ENCODE measurements at places on chromosomes 1 and 21.
A peak's percentile ranks its signal among the peaks of the same experiment; 100 is the strongest.

- no peak for DNase-seq
Measured at GRCh38 chr1:81731989-81732388, 68.7 kb upstream of the ADGRL2 start.

GRCh38 chr1:47593013-47593568 is 155.2 kb downstream of the FOXD2 start:
- no peak for DNase-seq

- DNase-seq: no peak
Measured at GRCh38 chr1:151942882-151943281, 33.6 kb upstream of the THEM4 start.

DNA sequence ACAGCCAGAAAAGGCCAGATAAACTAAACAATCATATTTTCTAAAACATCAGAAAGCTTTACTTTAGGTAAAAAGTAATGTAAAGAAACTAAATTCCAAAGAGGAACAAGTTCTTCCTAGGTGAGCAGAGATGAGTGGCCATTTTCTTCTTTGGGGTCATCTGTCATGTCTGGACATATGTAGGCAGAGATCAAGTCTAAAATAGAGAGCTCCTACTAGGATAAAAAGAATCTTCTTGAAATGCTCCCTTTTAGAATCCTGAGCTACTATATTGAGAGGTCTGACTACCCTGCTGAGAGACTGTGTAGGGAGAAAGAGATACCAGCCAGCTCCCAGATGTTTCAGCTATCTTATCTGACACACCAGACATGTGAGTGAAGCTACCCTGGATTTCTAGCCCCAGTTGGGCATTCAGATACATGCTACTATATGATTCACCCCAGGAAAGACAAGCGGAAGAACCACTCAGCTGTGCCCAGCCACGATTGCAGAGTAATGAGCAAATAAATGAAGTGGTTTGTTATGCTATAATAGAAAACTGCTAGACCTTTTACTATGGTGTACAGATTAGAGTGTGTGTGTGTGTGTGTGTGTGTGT is 80.1 kb downstream of the TTLL7 start:
- DNase-seq: no peak

DNA sequence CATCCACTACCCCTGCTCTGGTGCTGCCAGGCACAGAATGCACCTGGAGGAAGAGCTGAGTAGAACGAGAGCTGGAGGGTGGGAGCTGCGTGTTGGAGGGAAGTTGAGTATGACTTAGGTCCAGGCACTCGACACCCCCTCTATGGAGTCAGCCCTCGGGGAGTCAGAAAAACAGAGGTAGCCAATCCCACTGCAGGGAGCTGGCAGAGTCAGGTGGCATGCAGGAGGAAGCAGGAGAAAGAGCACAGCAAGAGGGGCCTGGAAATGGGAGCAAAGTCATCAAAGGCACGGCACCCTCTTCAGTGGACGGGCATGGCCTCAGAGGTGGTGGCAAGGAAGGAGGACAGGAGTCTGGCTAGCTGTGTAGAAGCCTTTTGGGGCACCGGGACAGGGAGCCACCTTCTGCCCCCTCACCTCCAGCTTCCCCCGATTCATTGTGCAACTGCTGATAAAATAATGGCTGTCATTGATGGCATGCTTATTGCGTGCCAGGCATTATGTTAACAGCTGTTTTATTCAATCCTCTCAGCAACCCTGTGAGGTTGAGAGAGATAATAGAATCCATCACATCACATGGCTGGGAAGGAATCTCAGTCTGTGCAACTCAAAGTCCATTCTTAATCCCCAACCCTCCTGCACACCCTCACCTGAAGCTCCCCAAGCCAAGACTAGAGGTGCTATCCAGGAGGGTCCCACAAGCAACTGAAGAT is 42.0 kb downstream of the C1orf198 start:
- DNase-seq: no peak

DNA sequence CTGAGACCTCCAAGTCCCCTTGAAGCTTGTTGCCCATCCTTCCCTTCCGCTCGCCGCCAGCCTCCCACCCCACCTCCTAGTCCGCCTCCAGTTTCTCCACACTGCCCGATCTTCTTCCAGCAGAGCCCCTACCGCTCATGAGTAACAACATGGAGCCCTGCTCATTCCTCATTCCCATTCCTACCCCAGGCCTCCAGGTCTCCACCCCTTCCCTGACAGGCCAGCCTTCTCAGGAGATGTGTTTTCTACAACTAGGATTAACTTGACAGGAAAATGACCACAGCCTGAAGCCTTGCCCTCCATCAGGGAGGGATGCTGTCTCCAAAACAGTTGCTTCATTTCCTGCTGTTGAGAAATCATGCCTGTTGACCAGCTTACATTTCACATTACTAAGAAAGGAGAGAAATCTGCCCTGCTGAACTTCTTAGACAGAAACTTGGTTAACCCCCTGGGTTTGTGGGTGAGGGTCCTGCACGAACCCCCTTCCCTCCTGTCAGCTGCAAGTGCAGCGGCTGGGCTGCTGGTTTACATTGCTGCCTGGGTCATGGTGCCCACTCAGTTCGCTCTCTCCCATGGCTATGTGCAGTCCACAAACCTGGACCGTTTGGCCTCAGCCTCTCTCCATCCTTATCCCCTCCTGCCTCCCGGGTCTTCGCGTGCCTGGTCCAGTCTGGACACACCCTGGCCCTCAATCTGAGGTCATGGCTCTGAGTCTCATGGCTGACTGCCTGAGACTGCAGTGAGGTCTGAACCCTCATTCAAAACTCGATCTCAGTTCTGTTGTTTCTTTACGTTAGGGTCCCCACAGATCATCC is 16.1 kb upstream of the CHI3L1 start:
- DNase-seq: no peak

GRCh38 chr1:21663951-21664805 is 5.0 kb downstream of the RAP1GAP start:
- DNase-seq: peak; percentile 28

- DNase-seq: no peak
Measured at GRCh38 chr1:181133969-181134418, 45.5 kb downstream of the IER5 start.

- no peak for DNase-seq
Measured at GRCh38 chr1:223695941-223696340, 16.4 kb upstream of the CAPN2 start.

DNA sequence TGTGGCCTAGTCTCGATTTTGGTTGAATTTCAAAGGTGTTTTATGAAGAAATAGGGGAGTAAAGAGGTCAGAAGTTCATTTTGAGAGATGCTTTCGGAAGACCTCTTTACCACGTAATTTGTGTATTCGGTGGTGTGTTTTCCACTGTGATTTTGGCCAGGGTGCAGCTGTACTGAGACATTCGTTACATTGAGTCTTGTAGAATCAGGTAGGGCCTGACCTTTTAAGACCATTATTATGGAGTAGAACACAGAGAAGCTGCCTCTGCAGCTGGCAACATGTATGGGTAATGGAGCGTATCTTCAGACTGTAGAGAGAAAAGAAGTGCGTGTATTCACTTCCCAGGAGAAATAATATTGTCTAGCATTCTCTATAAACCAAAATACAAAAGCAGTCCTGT is 326.5 kb downstream of the PDE4B start:
- no peak for DNase-seq

GRCh38 chr1:42964044-42964812 is 5.6 kb upstream of the SLC2A1 start:
- no peak for DNase-seq

GRCh38 chr1:55589671-55590297 is 374.6 kb upstream of the USP24 start:
- DNase-seq: no peak

GRCh38 chr1:157415661-157416060 is 136.7 kb downstream of the FCRL5 start:
- DNase-seq: no peak
